Osteocyte (in vitro differentiated cells): ENCODE measurements at places on chromosomes 12 and 14. TPM values are rescaled to one million over a fixed set of nuclear protein-coding genes. Genes with fewer than 3 reads are reported as not detected.

- DNase-seq, result no peak
These were observed 329.8 kb downstream of the CACNA1C start for GRCh38 chr12:2382370-2383155.

DNA sequence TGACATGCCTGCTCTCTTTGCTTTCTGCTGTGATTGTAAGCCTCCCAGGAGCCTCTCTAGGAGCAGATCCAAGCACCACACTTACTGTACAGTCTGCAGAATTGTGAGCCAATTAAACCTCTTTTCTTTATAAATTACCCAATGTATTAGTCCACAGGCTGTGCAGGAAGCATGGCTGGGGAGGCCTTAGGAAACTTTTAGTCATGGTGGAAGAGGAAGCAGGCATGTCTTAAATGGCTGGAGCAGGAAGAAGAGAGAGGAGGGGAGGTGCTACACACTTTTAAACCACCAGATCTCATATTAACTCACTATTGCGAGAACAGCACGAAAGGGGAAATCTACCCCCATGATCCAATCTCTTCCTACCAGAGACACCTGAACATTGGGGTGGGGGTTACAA is 108.9 kb downstream of the DERA start:
- DNase-seq, result no peak

DNA sequence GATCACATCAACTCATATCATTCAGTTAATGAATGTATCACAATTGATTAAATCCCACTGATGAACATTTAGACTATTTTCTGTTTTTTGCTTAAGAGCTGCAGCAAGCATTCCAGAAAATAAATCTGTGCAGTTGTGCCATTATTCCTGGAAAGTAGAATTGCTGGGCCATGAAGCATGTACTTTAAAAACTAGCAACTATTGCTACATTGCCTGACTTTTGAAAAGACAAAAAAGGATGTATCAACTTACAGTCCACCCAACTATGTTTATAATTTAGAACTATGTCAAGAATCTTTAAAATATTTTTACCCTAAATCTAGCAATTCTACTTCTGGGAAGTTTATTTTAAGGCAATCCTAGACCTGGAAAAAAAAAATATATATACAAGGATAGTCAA is 33.4 kb upstream of the ERGIC2 start:
- DNase-seq, result no peak

DNA sequence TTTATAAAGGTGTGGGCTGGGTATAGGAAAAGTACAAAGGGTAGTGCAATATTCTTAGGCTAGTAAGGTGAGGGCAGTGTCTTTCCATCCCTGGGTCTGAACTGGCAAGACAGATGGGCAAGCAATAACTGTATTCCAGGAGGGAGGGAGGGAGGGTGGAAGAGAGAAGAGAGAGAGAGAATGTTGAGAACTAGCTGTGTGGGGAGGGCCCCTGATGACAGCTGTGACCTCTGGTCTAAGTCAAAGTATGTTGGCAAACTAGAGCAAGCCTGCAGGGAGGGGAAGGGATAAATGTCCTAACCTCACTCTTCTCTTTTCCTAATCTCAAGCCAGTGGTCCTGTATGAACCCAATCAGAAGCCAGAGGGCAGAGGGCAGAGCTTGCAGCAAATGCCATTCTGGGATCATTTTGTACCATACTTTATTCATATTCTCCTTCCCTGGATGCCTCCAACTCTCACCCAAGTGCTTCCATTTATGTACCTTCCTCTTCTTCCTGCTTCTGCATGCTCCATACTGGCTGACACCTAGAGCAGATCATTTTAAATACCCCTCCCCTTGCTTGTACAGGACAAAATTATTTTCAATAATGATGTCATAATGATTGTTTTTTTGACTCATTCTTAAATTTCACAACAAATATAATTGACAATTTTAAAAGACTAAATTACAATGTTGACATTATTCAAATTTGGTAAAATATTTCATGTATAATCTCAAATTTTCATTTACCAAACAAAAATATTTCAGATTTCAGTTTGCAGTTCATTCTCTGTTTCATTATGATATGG is 75.9 kb downstream of the AKAP6 start:
- DNase-seq, result no peak

GRCh38 chr12:109535863-109536250 is 37.4 kb downstream of the MMAB start:
- DNase-seq, result no peak

DNA sequence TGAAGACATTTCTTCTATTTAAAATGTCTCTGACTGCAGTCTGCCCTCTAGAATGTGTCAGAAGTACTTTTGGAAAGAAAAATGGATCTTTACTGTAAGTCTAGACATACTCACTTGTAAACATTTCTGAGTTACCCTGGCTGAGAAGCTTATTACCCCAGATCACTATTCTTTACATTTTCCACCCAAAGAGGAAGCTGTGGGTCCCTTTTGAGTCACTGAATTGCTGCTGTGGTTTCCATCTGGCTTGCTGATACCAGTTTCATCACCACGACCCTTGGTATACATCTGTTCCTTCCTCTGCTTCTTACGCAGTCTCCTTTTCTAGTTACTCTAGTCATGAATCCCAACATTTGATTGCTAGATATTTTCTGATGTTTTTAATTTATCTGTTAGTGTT is 20.2 kb upstream of the CLEC4D start:
- no peak for DNase-seq

DNA sequence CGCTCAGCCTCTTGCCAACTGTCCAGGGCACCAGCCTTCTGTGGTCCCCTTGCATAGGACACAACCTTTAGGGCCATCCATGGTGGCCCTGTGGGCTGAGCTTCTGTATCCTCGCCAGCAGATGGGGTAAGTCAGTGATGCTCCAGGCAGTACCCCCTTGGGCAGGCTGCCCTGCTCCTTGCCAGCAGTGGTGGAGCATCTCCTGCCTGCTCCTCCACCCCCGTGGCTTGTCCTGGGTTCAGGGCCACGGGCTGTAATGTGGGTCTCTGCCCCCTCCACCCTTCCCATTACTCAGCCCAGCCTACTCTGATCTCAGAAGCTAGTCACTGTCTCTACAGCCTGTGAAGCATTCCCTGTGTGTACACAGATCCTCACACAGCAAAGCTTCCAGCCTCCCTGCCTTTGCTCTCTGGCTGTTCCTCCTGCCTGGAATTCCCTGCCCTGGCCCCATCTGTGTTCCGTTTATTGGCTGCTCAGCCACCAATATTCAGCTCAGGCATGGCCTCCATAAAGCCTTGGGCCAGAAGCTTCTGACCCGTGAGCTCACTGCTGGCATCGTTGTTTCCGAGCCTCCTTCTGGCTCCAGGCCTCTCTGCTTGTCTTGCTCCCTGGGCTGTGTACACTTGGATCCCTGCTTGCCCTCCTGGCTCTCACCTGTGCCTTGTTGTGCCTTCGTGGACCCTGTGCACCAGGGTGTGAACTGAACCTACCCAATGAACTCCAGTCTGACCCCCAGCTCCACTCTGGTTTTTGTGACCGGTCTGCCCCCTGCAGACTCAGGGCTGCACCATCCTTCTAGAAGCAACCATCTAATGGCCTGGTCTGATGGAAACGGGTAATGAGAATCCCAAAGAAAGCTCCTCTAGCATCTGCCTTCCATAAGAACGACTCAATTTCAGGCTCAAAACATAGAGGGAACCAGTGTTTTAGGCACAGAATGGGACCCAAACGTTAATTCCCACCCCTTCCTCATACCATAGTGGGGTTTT is 177.0 kb upstream of the PRMT8 start:
- no peak for DNase-seq

DNA sequence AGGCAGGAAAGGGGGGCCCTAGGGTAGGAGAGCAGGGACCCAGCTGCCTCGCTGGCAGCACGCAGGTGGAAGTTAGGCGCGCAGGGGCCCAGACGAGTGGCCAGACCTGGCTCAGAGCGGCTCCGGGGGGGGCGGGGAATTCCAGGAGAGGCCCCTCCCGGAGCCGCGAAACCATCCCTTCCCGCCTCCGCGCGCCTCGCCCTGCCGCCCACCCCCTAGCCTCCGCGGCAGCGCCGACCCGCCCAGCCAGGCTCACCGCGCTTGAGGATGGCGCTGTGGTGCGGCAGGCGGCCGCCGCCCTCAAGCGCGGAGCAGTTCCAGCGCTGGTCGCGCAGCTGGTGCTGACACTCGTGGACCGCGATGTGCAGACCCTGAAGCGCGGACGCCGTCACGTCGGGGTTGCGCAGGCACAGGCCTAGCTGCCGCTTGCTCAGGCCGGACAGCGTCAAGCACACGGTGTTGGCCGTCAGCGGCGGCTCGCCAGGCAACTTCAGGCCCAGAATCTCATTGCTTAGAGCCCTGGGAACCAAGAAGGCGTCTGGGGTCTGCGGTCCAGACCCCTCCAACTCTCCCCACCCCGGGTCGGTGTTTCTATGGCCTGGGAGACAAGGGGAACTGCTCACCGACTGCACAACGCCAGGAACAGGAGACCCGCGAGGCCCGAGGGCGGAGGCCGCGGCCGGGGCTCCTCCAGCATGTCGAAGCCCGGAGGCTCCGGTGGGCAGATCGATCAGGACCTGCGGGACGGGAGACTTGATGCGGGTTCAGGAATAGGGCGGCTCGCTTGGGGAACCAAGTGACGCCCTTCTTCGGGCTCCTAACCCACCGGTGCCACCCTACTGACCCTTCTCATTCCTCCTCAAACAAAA is 1.5 kb downstream of the WNT10B start:
- DNase-seq, result no peak

SOAT2 gene
- total RNA-seq, result not detected in 2 replicates

- DNase-seq, result no peak
These were observed 65.0 kb downstream of the CHST11 start for GRCh38 chr12:104521731-104522130.

DNA sequence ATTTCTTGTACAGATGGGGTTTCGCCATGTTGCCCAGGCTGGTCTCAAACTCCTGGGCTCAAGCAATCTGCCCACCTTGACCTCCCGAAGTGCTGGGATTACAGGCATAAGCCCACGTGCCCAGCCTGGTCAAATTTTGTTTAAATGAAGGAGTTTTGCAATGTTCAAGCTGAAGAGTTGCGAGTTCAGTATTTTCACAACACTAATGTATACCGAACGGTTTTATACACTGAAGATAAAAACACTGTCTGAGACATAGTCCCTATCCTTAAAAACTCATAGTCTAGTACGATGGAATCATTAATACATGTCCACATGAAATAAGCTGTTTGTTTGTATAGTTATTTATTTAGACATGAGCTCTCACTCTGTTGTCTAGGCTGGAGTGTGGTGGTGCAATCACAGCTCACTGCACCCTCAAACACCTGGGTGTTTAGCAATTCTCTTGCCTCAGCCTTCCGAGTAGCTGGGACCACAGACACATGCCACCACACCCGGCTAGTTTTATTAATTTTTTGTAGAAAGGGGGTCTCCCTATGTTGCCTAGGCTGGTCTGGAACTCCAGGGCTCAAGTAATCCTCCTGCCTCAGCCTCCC is 15.4 kb downstream of the TRAPPC6B start:
- DNase-seq, result no peak

- no peak for DNase-seq
These were observed 77.4 kb upstream of the SAV1 start for GRCh38 chr14:50745401-50746058.

- DNase-seq, result peak; percentile 89
These were observed 85.3 kb downstream of the RFLNA start for GRCh38 chr12:124379938-124380754.

DNA sequence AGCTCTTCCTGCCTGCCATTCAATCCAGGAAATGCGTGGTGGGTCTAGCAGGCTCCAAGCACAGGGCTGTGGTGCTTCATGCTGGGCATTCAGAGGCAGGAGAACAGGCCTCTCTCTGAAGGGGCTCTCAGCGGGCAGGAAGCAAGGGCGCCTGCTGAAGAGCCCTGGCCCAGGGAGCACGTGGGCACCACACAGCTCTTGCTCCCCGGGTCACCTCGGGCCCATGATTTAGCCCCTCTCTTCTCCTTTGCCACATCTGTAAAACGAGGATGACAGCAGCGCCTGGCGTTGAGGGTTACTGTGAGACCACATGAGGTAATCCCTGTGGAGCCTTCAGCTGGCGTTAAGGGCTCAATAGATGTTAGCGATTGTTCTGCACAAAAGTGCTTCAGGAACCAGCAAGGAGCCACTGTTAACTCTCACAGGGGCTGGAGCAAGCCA is 37.6 kb upstream of the SPTLC2 start:
- DNase-seq, result no peak

- DNase-seq, result no peak
These were observed 117.2 kb downstream of the SAMD4A start for GRCh38 chr14:54683882-54684794.

PTPRB gene
- total RNA-seq, result 0.05 and 0.10 TPM in 2 replicates

DNA sequence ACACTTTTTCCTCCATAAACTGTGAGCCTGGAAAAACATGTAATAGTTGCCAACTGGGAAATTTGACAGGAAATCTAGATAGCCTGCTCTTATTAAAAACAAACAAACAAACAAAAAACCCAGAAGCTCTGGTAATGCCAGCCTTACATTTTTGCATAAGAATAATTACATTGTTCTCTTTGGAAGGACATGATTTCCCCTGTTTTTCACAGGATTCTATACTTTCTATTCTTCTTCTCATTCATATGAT is 137.9 kb downstream of the AEBP2 start:
- no peak for DNase-seq

- no peak for DNase-seq
These were observed 1434.3 kb upstream of the FLRT2 start for GRCh38 chr14:84095681-84096080.

GRCh38 chr14:71693381-71693780 is 238.8 kb upstream of the RGS6 start:
- DNase-seq, result no peak

GRCh38 chr14:69658664-69659261 is 47.4 kb downstream of the SUSD6 start:
- DNase-seq, result no peak

GRCh38 chr14:32470161-32470715 is 141.1 kb downstream of the AKAP6 start:
- no peak for DNase-seq

GRCh38 chr12:51188359-51189051 is 15.6 kb upstream of the TFCP2 start:
- DNase-seq, result no peak

- DNase-seq, result no peak
These were observed 8.6 kb downstream of the CCDC60 start for GRCh38 chr12:119343130-119343529.

DNA sequence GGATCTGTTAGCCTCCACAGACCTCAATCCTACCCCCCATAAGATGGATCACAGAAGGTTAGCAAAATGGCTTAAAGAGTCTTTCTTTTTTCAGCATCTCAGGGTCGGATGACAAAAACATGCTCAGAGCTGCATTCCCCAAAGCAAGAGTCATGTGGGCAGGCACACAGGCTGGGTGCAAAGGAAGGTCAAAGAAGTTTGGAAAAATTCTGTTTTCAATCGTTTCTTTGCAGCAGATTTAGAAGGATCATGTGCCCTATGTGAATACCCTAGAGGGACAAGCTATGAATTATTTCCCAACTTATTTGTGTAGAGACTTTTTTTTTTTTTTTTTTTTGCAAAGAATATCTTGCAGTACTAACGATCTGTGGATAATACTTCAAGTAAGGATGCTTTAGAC is 845.4 kb downstream of the VRK1 start:
- no peak for DNase-seq

RAPGEF3 gene
- total RNA-seq, result 1.2 and 1.9 TPM in 2 replicates

- no peak for DNase-seq
These were observed 53.6 kb downstream of the SUSD6 start for GRCh38 chr14:69664865-69665526.

DNA sequence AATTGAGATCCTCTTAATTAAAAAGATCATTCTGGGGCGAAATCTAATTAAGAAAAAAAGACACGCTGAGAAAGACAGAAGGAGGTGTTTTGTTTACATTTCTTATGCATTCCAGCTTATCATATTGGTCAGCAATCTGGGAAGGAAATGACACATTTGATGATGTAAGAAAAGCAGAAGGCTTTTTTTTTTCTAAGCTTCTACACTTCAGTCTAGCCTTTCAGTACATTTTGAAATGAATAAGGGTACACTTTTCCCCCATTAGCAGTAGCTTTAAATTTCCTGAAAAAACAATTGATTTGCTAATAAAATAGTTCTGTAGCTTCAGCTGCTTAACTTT is 5.9 kb upstream of the GSC start:
- no peak for DNase-seq
